ENCODE measurements at places on chromosomes 7 and 10.

GRCh38 chr10:26057466-26057865, 123.4 kb downstream of the MYO3A start:
- DNase-seq: no peak

- no peak for DNase-seq
Observed at GRCh38 chr10:71651428-71651827, 68.2 kb downstream of the C10orf105 start.

DNA sequence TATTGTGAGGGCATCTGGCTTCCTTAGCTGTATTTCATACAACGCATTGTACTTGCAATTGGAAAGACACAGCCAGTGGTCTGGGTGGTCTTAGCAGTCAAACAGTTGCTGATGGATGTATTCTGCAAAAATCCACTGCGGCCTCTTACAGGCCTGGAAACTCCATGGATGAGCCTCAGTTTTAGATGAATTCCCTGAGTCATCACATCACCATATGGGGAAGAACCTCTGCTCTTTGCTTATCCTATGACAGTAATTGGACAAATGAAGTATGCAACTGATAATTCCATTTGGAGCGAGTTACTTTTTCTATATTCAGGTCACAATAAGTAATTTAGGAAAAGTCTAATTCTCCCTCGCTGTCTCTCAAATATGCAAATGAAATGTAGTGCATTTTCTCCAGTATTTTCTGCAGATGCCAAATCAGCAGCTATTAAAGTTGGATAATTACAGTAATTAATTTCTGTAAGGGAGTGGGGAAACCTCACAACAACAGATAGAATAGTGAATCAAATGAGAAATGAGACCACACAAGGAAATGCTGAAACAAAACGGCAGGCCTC, 78.8 kb downstream of the WDFY4 start:
- DNase-seq: no peak

- DNase-seq: no peak
Observed at GRCh38 chr7:74575811-74576210, 81.7 kb upstream of the GTF2I start.

DNA sequence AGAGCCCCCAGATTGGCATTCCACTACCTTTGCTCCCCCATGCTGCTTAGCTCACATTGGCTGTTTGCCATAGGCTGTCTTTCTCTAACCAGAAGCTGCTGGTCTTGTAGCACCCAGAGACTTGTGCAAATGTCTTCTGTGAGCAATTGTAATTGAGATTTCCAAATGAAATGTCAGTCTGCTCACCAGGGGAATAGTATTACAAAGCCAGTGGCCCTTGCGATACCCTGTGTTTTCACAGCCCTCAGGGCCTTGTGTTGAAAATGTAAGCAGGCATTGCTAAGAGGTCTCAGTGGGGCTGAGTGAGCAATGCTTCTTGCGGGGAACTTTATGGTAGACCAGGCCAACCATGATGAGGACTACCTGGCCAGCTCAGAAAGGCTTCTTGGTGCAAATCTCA, 746.5 kb downstream of the LRMDA start:
- DNase-seq: no peak

- no peak for DNase-seq
Observed at GRCh38 chr10:98363220-98363619, 51.8 kb downstream of the PYROXD2 start.

DNA sequence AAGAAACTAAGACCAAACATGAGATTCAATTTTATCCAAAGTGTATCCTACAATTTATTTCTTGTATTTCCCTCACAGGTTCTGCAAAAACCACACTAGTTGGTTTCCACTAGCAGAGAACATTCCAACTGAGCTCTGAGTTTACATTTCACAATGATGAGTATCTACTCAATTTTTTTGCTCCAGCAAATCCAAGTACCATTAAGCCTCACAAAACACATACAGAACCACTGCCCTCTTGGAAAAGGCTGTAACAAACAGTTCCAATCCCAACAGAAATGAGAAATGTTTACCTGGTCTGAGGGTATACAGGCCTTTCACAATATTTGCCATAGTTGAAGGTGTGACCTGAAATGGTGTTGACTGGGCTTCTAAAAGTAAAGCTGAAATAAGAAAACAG, 59.9 kb downstream of the CACUL1 start:
- no peak for DNase-seq

- DNase-seq: no peak
Observed at GRCh38 chr10:100371482-100372027, 24.5 kb downstream of the SCD start.

- no peak for DNase-seq
Observed at GRCh38 chr7:47941136-47941844, 7.0 kb downstream of the PKD1L1 start.

DNA sequence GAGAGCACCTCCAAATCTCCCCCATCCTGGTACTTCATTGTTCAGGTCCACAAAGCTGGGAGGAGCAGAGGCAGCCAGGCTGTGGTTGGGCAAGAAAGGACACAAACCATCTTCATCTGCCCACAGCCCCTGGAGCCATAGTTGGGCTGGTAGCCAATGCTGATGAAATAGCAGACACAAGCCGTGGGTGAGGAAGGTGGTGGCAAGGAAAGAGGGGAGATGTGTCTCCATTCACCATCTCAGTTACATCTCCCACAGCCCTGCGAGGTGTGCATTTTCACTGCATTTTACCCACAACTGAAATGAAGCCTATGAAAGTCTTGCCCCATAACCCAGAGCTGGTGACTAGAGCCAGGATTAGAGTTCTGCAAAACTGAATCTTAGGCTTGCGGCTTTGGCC, 35.0 kb downstream of the PIK3AP1 start:
- no peak for DNase-seq

DNA sequence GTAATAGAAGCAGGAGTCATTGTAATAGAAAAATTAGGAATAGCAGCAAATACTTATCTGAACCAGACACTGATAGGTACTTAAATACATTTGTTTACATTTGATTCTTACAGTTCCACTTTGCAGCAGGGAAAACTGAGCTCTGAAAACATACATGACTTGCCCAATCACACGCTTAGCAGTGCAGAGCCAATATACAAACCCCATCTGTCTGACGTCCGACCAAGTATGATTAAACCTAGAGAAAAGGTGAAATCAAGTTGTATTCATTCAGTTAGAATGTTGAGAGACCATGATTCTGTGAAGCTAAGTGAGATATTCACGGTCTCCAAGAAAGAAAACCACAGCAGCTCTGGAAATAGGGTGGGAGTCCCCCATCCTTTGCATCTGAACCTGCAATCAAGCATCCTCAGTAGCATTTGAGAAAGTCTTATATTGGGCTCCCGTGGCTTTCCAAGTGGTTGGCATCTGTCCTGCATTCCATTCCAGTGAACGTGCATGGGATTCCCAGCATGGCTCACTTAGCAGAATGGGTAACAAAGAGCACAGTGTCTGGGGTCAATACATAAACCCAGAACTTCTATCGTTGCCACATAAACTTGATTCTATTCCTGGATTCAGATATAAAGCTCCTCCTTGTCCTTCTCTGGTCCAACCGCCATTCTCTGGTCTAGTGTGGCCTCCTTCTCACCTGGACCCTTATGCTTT, 148.7 kb upstream of the RSU1 start:
- DNase-seq: no peak

DNA sequence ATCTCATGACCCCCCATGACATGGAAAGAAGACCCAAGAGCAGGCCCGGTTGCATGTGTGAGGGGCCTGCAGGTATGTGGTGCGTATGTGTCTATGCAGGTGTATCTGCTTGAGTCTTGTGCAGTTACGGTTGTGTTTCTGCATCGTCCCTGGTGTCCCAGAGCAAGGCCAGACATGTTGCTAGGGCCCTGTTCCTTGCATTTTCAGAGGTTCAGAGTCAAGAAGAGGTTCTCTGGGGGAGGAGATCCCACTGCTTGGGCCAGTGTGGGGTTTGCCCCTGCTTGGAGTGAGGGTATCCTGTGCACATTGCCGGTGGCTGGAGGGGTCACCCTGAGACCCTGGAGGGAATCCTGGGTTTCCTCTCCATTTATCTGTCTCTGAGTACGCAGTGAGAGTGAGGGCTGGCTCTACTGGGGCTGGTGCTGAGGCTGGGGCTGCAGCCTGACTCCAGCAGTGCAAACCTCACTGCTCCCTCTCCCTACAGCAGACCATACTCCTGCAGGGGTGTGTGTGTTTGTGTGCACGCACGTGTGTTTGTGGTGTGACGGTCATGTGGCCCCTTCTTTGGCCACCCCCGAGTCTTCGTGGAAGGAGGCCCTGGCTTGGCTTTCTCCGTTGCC, 4.1 kb downstream of the TRIM8 start:
- DNase-seq: no peak

GRCh38 chr7:34750636-34751035, 92.6 kb downstream of the NPSR1 start:
- no peak for DNase-seq

GRCh38 chr10:123001370-123001769, 7.2 kb downstream of the IKZF5 start:
- no peak for DNase-seq

GRCh38 chr7:12861070-12861469, 173.6 kb downstream of the ARL4A start:
- no peak for DNase-seq

- DNase-seq: no peak
Observed at GRCh38 chr10:48835781-48836180, 103.9 kb downstream of the LRRC18 start.

GRCh38 chr10:68792115-68792514, 35.2 kb upstream of the STOX1 start:
- no peak for DNase-seq

DNA sequence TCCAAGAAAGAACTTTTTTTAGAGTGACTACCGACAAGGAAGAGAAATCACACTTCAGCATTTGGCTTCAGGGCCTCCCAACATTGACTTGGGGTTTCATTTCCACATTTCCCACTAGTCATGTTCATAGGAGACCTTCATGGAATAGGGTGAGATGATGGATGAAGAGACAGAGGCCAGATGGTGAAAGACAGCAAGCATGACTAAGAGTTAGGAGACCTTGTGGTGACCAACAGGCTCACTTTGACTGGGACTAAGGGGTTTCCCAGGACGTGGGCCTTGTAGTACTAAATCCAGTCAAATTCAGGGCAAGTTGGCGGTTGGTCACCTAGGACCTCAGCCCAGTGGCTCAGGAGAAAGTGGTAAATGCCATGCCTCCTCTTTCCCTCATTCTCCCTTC, 3.0 kb upstream of the GIMAP5 start:
- no peak for DNase-seq

DNA sequence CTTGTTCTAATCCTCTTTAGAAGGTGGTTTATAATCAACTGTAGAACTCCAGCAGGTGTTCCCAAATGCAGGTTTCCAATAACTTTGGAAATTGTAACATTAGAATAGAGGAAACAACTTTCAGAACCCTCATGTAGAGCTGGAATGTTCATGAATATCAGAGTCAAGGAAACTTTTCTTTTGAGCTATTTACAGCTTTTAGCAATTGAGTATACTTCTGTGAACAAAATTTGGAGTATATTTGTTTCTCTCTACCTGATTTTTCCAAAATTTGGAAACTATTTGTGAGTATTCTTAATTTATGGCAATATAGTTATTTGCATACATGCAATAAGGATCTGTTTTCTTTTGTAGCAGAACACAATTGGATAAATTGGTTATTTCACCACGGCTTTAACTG, 2.8 kb upstream of the CFAP43 start:
- no peak for DNase-seq

DNA sequence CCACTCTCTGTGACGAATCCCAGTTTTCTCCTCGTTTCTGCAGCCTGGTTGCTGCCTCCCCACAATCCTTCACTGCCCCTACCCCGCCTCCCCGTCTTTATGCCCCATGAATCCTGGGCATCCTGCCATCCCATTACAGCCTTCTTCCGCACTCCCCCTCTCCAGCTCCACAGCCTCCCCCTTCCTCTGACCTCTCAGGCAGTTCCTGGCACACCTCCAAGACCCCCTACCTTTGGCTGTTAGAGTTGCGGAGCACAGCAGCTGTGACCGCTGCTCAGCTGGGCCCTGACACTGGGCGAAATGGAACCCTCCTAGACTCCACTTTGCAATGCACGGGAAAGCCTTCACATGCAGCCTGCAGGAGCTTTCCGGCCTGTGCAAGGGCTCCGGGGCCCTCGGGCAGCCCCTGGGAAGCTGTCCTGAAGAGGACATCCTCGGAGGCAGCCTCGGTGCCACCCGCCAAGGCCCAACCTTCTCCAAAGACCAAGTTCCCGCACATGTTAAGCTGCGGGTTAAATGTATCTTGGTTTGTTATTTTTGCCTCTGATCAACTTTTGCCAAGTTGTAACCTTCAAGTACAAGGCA, 400.7 kb upstream of the MKI67 start:
- no peak for DNase-seq

- no peak for DNase-seq
Observed at GRCh38 chr7:117816727-117817126, 56.5 kb downstream of the CTTNBP2 start.

DNA sequence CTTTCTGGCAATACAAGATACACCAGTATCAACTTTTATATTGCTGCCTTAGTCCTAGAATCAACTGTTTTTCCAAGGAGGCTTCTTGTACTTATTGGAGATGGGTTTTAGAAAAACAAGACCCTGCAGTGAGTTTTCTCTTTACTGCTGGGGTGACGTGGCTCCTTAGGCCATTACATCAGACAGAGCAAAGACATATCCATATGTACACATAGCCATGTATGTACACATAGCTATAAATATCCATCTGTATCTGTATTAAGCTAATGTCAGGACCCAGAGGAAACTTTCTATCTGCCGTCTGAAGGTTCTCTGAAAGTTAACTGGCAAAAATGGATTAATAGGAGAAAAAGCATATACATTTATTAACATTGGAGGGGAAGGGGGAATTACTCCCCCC, 607.4 kb downstream of the POM121L12 start:
- no peak for DNase-seq

- DNase-seq: peak; percentile 24
Observed at GRCh38 chr7:28062197-28062991, 118.2 kb downstream of the JAZF1 start.

DNA sequence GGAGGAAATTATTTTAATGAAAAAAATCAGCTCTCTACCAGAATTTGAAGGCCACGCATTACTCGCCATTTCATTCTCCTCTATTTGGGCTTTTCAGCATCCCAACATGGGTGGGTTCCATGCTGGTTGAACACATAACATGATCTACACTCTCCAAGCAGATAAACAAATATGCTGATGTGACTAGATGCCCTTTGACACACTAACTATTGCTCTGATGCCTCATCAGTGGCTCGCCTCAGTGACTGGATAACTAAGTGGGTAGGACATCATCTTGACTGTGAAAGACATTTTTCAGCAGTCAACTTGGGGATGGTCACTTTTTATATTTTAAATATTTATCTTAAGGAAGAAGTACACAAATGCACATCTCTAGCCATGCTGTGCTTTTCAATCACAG, 113.9 kb upstream of the LAMB4 start:
- DNase-seq: no peak

DNA sequence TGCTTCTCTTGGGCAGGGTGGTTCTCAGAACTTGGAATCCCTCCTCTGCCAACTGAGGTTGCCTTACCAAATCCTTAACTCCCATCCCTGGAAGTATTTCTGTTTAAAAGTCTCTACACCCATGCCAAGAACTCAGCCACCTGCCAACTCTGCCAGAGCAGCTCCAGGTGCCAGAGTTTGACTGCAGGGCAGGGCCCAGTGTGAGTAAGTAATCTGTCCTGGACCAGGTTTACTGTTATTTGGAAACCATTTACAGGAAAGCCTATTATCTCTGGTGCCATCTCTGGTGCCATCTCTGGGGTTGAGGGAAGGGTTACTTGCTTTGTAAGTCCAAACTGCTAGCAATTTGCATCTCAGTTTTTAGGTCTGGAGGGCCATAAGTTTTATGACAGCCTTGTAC, 2.5 kb downstream of the TSPAN15 start:
- no peak for DNase-seq
